ENCODE measurements at places on chromosomes 16 and 17.

DNA sequence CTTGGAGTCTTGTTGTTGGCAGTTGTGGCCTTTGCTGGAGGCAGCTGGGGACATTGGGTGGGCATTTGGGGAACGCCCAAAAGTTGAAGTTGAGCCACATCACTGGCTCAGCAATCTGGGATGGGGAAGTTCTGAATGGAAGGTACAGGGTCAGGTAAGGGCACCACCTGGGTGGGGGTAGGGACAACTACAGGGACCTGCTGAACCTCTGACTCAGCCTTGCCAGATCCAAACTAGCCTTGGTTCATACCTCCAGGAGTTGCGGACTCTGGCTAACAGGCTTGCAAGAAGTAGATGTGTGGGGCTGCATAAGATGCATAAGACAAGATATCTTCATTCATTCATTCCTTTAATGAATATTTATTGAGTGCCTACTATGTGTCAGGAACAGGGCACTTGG lies 16.0 kb downstream of the FMNL1 start:
- no peak for DNase-seq

GRCh38 chr17:76547183-76547641 lies 7.4 kb downstream of the PRCD start:
- peak; percentile 71 for DNase-seq

GRCh38 chr17:12627781-12628451 lies 37.8 kb upstream of the MYOCD start:
- DNase-seq, result peak; percentile 70

- DNase-seq, result no peak
Measured at GRCh38 chr17:80065478-80066170, 29.2 kb downstream of the CCDC40 start.

DNA sequence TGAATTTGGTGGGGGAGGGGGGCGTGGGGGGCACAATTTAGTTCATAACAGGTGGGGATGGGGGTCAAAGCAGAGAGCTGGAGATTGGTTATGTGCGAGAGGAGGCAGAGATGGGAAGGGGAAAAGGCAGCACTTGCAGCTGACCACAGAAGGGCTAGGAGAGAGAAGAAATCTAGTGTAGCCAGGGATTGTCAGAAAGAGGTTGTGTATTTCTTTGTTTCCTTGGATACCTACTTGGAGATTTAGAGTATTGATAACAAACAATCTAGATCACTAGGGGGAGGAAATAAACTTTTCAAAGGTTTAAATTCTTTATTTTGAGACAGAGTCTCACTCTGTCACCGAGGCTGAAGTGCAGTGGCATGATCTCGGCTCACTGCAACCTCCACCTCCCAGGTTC lies 47.1 kb upstream of the YPEL2 start:
- DNase-seq, result no peak

- peak; percentile 36 for DNase-seq
Measured at GRCh38 chr16:8905168-8905762, 23.1 kb downstream of the LITAFD start.

GRCh38 chr17:8016632-8017424 lies 14.4 kb downstream of the GUCY2D start:
- peak; percentile 15 for DNase-seq

- peak; percentile 22 for DNase-seq
Measured at GRCh38 chr16:12271006-12271405, 294.5 kb downstream of the SNX29 start.

- DNase-seq, result no peak
Measured at GRCh38 chr17:1108478-1108764, 71.4 kb downstream of the ABR start.

DNA sequence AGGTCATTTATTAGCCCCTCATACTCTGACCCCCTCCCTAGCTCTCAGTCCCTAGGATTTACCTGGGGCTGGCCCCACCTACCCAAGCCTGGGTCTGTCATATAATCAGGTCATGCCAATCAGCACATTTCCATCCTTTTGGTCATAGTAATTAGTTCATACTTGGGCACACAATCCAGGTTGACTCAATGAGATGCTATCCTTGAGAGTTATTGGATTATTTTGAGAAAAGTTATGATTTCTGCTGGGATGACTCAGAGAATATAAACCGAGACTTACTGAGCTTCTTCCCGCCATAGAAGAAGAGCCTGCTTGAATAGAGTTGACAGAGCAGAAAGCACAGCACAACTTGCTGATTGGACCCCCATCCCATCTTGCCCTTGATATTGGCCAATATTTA lies 331.5 kb downstream of the CBLN1 start:
- DNase-seq, result no peak

DNA sequence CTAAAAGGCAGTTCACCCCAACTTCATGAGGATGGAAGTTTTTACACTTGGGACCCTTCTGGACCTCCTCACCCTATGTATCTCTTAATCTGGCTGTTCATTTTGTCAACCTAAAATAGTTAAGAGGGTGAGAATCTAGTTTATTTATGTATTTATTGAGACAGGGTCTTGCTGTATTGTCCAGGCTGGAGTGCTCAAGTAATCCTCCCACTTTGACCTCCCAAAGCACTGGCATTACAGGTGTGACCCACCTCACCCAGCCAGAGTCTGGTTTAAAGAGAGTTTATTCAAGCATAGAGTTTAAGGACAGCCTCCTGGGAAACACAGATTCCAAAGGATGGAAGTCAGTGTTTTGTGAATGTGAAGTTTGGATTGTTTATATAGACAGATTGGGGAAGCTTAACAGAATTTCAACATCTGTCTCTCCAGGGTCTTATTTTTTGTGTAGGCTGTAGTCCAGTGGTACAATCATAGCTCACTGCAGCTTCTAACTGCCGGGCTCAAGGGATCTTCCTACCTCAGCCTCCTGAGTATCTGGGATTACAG lies 8.0 kb upstream of the APPBP2 start:
- no peak for DNase-seq

- peak; percentile 27 for DNase-seq
Measured at GRCh38 chr16:56673921-56674320, 4.3 kb downstream of the MT1H start.

DNA sequence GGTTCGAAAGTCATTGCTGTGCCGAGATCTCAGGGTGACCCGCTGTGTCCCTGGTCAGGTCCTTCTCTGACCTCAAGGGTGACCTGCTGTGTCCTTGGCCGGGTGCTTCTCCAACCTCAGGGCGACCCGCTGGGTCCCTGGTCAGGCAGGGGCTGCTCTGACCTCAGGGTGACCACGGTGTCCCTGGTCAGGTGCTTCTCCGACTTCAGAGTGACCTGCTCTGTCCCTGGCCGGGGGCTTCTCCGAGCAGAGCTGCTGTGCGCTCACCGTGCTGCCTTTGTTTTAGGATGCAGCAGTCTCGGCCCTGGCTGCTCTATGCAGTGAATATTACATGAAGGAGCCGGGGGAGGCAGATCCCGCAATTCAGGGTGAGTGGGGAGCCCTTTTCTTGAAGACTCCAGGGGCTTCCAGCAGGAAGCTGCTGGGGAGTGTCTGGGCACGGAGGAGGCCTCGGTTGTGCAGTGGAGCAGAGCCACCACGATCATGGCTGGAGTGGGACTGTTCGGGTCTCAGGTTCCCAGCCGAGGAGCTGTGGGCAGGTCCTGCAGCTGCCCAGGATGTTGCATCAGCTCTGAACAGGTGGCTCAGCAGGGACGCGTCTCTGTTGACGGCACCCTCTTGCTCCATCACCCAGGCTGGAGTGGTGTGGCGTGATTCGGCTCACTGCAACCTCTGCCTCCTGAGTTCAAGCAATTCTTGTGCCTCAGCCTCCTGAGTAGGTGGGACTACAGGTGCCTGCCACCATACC lies 83.7 kb upstream of the ZNF750 start:
- no peak for DNase-seq

- DNase-seq, result peak; percentile 71
Measured at GRCh38 chr16:17476414-17477259, 5.9 kb upstream of the XYLT1 start.

GRCh38 chr16:27920391-27920891 lies 143.1 kb downstream of the GSG1L start:
- DNase-seq, result no peak

- no peak for DNase-seq
Measured at GRCh38 chr16:86035906-86036305, 136.9 kb downstream of the IRF8 start.

DNA sequence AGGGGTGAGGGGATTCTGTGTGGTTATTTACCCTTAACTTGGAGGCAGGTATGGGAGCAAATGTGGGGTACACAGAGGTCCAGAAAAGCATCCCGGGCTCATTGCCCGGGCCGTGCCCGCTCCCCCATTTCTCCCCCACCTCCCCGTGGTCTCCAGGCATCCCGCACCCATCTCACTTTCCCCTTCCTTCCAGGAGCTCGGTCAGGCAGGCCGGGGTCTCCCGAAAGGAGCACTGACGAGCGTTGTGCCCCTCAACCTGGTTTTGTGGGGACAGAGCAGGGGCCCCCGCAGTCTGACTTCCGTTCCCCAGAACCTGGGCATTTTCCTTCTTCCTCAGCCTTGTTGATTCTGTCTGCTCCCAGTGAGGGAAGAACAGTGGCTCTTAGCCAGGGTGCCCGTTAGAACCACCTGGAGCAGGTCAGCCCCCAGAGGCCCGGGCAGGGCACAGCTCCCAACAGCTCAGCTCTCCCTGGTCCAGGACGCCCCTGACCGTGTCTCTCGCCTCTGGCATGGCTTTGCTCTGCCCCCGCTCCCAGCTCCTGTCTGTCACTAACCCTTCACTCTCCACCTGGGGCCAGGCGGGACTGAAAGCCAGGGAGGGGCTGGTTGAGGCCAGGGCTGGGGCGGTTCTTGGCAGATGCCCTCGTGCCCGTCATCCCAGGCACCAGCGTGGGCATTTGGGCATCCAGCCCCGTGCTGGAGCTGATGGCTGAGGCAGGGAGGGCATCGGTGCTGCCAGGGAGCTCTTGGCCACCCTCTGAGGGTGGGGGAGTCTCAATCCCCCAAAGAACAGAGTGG lies 12.5 kb upstream of the NUDT16L1 start:
- DNase-seq, result no peak

GRCh38 chr16:4399001-4399730 lies 17.2 kb downstream of the CORO7 start:
- no peak for DNase-seq

GRCh38 chr17:79814127-79814973 lies 17.5 kb upstream of the CBX8 start:
- DNase-seq, result no peak

DNA sequence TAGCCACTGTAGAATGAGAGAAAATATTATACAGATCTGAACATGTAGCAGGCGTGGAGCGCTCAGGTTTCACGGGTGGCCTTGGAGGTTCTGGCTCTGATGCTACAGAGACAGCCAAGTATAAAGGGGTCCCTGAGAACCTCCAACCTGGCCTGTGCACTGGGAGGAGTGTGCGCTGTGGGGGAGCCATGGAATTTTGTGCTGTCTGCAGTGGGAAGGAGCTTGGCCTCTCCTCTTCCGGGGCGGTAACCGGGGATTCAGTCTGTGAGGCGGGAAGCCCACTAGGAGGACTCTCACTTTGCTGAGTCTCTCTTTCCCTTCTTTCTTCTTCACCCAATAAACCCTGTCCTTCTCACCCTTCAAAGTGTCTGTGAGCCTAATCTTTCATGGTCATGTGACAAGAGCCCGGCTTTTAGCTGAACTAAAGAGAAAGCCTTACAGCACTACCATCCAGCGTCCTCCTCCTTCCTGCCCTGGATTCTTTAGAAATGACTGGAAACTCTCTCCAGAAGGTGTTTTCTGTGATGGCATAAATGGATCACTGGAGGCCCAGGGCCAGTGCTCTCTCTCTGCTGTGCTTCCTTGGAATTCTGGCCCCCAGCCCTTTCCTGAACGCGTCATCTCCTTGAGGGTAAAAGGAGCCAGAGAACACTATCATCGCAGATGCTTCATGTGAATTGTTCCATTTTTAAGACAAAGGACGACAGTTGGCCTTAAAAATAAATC lies 232.1 kb upstream of the CACNG5 start:
- peak; percentile 56 for DNase-seq

DNA sequence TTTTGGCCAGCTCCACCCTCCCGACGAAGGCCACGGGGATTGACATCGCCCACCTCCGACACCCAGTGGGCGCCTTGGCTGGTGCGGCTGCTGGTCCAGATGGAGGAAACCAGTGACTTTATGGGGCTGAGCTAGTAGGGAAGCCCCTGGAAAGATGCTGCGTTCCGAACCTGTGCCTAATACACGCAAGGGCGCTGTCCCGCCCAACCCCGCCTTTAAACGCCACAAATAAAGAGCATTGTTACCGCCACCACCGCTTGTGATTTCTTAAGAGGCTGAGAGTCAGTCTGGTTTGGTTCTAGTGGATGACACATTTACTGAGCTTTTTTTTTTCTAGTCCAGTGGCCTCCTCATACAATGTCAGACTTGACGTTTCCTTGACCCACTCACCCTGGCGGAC lies 107.9 kb downstream of the AATF start:
- no peak for DNase-seq

DNA sequence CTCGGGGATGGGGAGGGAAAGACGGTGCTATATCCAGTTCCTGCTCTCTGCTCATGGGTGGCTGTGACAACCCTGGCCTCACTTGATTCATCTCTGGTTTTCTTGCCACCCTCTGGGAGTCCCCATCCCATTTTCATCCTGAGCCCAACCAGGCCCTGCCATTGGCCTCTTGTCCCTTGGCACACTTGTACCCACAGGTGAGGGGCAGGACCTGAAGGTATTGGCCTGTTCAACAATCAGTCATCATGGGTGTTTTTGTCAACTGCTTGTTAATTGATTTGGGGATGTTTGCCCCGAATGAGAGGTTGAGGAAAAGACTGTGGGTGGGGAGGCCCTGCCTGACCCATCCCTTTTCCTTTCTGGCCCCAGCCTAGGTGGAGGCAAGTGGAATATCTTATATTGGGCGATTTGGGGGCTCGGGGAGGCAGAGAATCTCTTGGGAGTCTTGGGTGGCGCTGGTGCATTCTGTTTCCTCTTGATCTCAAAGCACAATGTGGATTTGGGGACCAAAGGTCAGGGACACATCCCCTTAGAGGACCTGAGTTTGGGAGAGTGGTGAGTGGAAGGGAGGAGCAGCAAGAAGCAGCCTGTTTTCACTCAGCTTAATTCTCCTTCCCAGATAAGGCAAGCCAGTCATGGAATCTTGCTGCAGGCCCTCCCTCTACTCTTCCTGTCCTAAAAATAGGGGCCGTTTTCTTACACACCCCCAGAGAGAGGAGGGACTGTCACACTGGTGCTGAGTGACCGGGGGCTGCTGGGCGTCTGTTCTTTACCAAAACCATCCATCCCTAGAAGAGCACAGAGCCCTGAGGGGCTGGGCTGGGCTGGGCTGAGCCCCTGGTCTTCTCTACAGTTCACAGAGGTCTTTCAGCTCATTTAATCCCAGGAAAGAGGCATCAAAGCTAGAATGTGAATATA lies 4.8 kb upstream of the LASP1NB start:
- no peak for DNase-seq

- DNase-seq, result no peak
Measured at GRCh38 chr16:22357635-22357971, 16.8 kb downstream of the CDR2 start.

DNA sequence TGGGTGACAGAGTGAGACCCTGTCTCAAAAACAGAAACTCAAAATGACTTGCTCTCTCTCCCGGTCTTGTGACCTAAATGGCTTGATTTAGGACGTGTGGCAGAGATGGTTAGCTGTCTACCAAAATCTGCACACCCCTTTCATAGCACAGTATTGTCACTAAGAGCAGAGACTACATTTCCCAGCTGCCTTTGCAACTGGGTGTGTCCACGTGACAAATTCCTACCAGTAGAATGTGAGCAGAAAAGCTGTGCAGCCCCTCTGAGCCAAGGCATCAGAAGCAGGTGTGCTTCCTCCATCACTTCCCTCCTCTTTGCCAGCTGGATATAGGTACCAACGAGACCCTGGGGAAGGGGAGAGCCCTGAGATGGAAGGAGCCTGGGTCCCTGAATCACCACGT lies 25.5 kb downstream of the GPR142 start:
- DNase-seq, result no peak

Measured in astrocyte of the spinal cord (primary cell).